Colonic mucosa (tissue), 4 donors: ENCODE measurements at places on chromosomes 7 and 10. TPM values are rescaled to one million over a fixed set of nuclear protein-coding genes. Genes with fewer than 3 reads are reported as not detected.

- no peak for DNase-seq
Observed at GRCh38 chr7:78435355-78435754, 636.8 kb downstream of the PHTF2 start.

DNA sequence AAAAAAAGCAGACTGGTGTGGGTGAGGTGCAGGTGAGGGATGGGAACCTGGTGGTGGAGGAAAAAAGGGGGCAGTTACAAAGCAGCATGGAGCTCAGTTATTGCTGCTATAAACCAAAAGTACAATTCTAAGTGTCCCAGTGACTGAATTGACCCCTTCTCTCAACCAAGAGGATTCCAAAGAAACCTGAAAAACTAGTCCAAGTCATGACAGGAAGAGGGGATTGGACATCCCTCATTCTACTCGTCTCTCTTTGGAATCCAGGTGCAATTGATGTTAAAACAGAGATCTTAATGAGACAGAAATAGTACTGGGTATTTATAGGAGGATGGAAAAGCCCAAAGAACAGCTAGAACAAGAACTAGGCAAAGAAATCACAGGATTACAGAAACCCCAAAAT, 322.3 kb upstream of the IGFBP3 start:
- no peak for DNase-seq

DNA sequence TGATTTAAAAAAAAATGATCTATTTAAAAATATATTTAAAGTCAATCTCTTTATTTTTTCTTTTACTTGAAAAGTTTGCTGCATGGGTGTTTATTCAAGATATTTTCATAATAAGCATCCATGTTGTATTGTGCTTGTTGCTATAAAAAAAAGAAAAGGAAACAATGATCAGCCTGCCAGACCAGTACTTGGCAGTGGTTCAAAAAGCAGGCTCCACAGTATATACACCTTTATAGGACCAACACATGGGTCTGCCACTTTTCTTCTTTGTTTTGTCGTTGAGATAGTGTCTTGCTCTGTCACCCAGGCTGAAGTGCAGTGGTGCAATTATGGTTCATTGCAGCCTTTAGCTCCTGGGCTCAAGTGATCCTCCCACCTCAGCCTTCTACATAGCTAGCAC, 228.0 kb downstream of the TWIST1 start:
- DNase-seq, result no peak

DNA sequence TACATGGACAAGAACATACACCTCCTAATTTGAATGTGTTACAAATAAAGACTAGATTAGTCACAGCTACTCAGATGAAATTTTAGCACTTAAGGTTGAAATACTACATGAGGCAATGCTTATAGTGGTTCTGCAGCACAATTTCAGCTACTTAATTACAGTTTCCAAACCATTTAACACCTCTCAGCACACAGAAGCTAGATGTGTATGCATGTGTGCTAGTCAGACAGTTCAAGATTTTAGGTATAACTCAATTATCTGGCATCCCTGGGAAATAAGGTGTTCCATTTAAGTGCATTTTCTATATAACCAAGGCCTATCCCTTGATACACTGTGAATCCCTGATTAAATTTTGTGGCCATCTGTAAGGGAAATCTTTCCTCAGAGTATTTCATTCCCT, 141.8 kb downstream of the CHCHD3 start:
- DNase-seq, result no peak

- peak; percentile 69 for DNase-seq
Observed at GRCh38 chr10:35640951-35641675, 983 bp downstream of the FZD8 start.

- no peak for DNase-seq
Observed at GRCh38 chr10:3857318-3857717, 72.3 kb upstream of the KLF6 start.

DNA sequence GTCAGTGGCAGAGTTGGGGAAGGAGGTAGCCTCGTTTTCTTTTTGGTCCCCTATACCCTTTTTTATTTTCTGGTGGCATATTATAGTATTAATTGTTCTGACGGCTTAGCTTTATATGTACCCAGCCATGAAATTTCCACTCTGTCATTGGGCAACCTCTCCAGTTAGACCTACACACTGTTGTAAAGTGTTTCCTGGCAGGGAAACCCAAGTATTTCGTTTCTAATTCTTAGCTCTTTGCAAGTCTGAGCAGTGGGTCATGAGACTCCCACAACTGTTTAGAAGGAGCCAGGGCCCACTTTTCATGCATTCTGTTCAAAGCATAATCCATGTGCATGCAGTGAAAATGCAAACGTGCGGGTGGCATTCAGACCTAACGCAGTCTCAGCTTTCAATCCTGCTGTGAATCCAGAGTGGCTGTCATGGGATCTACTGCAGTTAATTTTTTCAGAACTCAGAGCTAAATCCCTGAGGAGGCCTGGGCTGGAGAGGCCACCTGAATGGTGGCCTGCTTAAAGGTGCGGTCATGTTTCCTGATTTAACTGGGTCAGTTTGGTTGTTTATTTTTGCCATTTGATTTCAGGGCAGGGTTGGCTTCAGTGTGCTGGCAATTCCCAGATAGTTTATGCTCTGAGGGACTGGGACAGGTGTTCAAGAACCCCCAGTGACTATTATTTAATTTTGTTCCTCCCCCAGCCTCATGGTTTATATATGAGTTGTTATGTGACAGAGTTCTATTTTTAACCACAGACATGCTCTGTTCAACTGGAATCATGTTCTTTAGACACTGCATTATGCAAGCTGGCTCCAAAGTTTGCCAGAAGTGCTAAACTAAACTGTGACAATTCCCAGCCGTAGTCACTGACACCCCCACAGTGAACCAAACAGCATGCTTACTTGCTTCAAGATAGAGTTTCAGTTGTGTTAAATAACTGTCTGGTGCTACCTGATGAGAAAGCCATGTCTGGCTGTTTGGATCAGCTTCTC, 27.4 kb upstream of the SYPL1 start:
- DNase-seq, result no peak

DNA sequence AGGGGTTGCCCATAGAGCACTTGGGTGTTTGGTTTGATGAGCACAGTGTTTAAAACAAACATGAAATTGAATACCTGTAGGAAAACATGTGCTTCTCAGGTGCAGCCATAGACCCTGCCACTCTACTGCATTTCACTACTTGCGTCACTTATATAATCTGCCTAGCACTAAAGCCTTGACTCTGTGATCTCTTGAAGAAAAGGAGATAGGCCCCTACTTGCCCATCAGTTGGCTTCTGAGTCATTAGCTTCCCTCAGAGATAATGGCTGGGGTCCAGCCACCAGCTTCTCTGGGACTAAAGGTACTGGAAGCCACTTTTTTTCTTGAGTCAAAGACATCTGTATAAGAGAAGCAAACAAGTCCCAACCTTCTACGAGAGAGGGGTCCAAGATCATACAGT, 45.9 kb upstream of the BTRC start:
- no peak for DNase-seq

DNA sequence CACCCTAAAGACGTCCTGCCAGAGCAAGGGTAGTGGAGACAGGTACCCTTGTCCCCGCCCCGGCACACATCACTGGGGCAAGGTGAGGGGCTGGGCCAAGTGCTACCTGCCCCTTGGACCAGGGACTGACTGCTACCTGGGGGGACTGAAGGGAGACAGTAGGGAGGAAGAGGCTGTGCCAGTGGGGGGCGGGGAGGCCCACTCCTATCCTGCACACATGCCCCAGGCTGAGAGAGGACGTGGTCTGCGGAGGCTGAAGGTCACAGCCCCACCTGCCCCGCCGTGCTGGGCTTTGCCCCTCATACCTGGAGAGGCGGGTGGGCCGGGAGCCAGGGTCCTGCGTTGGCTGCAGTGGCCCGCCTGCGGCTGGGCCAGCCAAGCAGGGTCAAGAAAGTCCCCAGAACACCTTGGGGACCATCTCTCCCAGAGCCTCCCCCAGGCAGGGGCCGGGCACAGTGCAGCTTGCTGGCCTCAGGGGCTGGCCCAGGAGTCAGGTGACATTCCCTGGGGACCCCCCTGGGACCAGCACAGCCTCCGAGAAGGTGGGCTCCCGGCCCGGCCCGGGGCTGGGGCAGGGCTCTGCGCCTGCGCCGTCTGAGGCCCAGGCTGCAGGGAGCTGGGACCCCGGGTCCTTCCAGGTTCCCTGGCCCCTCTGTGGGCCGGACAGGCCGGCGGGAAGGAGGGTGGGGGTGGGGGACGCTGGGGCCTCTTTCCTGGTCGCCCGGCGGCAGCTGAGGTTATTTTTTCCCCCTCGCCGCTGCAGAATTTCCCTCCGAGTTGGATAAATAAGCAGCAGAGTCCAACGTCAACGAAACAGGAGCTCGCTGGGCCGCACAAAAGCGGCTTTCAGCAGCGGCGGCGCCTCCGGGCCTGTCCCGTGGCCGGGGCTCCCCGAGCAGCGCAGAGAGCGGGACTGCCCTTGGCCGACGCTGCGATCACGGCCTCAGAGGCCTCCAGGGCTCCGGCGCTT, 9.8 kb upstream of the FZD9 start:
- DNase-seq, result no peak

DNA sequence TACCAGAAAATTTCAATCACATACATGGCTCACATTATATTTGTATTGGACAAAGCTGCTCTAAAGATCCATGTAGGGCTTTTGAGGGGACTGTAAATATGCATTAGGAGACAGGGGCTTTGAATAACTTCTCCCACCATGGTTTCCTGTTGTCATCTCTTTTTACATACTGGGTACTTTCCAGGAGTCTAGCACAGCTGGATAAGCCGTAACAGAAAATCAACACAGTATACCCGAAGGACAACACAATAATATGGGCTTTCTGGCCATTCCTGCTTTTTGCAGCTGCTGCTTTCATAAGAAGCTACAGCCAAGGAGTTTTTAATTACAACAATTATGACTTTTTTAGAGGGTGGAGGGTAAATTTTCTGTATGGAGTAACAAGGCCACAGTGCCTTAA, 63.4 kb upstream of the SRPK2 start:
- no peak for DNase-seq

DNA sequence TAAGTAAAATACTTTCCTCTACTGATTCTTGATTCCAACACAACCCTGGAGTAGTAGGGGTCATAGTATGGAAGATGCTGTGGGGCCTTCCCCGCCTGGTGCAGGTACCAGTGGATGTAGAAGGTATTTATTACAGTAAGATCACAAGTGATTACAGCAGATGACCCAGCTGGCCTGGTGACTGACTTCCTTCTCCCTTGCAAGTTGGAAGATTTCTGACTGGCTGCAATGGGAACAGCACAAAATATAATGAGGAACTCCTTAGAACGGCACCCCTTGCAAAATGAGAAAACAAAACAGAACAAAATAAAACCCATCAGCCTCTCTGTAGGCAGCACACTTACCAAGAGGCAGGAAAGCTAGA, 61.7 kb upstream of the TARP start:
- no peak for DNase-seq

DNA sequence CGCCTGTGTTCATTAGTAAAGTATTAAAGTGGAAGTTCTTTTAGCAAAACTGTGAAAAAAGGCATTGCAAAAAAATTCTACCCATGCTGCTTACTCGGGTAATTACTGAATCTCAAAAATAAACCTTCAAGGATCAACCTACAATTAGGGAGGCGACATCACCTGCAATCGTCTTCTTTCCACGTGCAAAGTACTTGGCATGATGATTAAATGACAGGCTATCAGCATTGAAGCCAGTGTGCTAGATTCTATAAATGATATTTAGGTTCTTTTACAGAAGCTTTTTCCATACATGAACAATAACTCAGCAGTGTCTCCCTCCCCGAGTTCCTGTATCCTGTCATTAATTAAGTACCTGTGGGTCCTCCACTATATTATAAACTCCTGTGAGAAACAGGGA, 105.8 kb downstream of the SFMBT2 start:
- DNase-seq, result no peak

DNA sequence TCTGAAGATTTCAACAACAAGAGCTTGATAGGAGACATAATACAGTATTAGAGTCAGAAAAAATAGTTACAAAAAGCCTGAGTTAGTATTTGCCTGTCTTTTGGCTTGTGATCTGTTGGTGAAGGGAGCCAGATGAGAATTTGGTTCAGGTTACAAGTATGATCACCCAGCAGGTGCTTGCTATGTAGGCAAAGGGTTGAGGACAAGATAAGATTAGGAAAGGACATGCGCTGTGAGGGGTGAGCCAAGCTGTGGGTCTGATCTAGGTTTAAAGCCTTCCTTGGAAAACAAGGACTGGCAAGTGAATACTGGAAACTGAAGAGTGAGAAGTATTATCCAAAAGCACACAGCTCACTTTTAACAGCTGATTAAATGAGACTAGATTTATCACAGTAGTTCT, 28.7 kb upstream of the CD36 start:
- no peak for DNase-seq

DNA sequence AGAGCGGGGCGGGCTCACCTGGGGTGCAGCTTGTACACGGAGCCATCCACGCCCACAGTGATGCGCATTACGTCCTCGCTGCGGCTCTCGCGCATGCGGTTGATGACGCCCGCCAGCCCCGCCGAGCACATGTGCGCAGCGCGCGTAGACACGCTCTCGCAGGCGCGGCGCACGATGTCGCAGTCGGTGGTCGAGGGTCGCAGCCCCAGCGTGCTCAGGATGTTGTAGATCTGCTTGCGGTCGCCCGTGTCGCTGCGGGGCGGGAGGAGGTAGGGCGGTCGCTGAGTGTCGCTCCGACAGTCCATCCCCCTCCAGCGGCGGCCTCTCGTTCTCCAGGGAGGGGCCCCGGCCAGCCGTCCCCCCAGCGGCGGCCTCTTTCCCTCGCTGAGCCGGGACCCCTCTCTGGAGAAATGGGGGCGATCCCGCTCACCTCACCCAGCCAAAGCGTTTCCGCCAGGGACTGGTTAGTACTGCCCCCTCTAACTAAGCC, 4.4 kb upstream of the MYL7 start:
- no peak for DNase-seq

DNA sequence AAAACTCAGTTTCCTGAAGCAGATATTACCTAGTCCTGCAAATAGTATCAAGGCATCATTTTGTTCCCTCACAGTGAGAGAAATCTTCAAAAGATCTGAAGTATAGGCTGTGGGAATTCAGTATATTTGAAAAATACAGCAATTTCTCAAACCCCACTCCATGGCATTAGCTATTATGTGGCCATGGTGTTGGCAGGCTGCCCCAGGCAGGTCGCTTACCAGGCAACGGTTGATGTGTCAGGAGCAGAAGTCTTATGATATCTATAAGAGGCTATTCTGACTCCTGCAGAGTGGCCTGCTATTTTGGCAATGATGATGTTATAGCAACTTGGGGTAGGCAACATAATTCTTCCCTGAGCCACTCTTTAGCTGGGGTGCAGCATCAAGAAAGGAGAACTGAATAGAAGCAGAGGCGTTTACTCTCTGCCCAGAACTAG, 187.9 kb downstream of the PLXDC2 start:
- DNase-seq, result no peak

DNA sequence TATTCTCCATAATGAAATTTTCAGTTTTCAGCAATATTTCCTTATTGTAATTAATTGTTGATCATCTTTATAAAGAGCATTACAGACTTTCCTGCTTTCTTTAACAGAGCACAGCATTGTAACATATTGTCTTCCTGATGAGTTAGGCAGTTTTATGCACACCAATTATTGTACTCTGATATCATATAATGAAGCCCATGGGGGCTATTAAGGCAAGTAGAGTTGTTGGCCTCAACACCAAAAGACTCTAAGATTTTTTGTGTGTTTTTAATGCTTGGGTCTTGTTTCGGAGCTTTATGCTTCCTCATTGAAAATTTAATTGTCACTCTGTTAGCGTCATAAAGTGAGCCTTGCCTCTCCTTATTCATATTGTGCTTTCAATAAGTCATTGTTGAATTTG, 49.2 kb upstream of the ARID5B start:
- no peak for DNase-seq

CAMK2B gene
- 0.42 TPM for total RNA-seq

PDCD11 gene
- 33.6 TPM for total RNA-seq

ZSCAN21 gene
- total RNA-seq, result 6.2 TPM

COL17A1 gene
- 249 TPM for total RNA-seq

FBH1 gene
- 87.5 TPM for total RNA-seq
